Left lung (tissue), 14 donors: ENCODE measurements at places on chromosomes 1 and 21. TPM values are rescaled to one million over a fixed set of nuclear protein-coding genes. Genes with fewer than 3 reads are reported as not detected.
A peak's percentile ranks its signal among the peaks of the same experiment; 100 is the strongest.

- no peak for DNase-seq
Observed at GRCh38 chr21:38952890-38953289, 147.2 kb downstream of the ETS2 start.

GRCh38 chr1:68231627-68232288 is 565 bp downstream of the WLS start:
- peak; percentile 77 for DNase-seq

- no peak for DNase-seq
Observed at GRCh38 chr1:219902951-219903350, 25.4 kb downstream of the SLC30A10 start.

- DNase-seq = no peak
Observed at GRCh38 chr21:42440187-42440792, 36.6 kb downstream of the UBASH3A start.

GRCh38 chr1:185996211-185996610 is 262.0 kb downstream of the HMCN1 start:
- no peak for DNase-seq

- no peak for DNase-seq
Observed at GRCh38 chr1:170580636-170581440, 48.9 kb downstream of the GORAB start.

DNA sequence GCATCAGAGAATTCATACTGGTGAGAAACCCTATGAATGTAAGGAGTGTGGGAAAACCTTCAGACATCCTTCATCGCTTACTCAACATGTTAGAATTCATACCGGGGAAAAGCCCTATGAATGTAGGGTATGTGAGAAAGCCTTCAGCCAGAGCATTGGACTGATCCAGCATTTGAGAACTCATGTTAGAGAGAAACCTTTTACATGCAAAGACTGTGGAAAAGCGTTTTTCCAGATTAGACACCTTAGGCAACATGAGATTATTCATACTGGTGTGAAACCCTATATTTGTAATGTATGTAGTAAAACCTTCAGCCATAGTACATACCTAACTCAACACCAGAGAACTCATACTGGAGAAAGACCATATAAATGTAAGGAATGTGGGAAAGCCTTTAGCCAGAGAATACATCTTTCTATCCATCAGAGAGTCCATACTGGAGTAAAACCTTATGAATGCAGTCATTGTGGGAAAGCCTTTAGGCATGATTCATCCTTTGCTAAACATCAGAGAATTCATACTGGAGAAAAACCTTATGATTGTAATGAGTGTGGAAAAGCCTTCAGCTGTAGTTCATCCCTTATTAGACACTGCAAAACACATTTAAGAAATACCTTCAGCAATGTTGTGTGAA is 12.8 kb downstream of the ZFP69B start:
- DNase-seq = no peak

- no peak for DNase-seq
Observed at GRCh38 chr1:205286335-205286950, 35.1 kb downstream of the NUAK2 start.

GRCh38 chr1:9121496-9122409 is 7.1 kb downstream of the GPR157 start:
- no peak for DNase-seq

DNA sequence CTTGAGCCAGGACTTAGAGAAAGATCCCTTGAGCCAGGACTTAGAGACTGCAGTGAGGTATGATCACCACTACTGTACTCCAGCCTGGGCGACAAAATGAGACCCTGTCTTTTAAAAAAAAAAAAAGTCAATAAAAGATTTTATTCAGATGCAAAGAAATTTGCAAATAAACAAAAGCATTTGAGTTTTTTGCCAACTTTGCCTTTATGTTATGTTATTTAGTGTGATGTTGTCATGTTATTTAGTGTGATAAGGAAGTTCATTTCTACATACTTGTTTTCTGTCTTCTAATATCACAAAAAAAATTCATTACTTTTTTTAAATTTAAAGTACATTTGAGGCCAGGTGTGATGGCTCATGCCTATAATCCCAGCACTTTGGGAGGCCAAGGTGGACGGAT is 9.0 kb downstream of the RAD54L start:
- DNase-seq = no peak

GRCh38 chr1:192151176-192151575 is 7.1 kb upstream of the RGS18 start:
- no peak for DNase-seq

DNA sequence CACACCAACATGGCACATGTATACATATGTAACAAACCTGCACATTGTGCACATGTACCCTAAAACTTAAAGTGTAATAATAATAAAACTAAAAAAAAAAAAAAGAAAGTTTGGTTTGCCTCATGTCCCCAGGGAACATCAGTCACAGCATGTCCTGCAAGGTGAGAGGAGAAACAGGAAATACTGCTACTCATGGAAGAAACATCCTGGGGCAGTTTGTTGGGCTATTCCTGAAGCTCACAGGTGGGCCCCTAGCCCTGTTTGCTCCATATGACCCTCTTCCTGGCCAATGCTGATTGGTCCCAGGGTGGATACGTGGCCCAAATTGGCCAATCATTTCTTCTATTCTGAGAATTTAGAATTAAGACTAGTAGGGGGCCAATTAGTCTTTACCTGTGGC is 103.4 kb upstream of the ADAR start:
- DNase-seq = no peak

GRCh38 chr21:29360799-29361765 is 62.4 kb downstream of the BACH1 start:
- no peak for DNase-seq

- DNase-seq = no peak
Observed at GRCh38 chr1:53731043-53731600, 7.8 kb downstream of the GLIS1 start.

- DNase-seq = no peak
Observed at GRCh38 chr1:43143441-43143888, 28.6 kb downstream of the EBNA1BP2 start.

DNA sequence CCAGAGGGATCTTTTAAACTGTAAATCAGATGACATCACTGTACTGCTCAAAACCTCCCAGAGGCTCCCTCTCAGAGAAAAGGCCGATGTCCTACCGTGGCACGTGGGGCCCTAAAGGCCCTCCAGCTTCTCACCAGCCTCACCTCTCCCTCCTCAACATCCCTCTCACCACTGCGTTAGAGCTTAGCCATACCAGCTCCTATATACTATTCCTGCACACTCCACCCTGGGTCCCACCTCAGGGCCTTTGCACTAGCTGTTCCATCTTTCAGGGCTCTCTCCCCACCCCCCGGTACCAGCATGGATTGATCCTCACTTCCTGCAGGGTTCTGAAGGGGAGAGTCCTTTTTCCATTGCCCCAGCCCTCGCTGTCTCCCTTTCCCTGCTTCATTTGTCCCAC is 111.8 kb downstream of the KAZN start:
- DNase-seq = no peak

DNA sequence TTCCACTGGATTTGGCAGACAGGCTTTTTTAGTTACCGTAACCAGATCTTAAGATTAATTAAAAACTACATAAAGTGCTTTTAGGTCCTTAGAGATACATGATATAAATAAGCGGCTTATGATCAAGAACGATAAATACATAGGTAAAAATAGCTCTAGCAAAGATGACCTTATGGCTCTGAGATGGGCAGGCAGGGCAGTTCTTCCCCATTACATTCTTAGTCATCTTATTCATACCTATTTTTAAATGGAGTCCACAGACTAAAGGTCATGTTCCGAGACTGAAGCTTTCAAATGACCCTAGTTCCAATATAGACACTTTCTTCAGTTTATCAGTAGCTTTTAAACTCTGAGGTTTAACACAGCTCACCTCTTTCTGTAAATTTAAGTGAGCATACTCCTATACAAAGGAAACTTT is 4.3 kb downstream of the MCL1 start:
- no peak for DNase-seq

The FAM72C gene
- total RNA-seq = 0.18 TPM

The PTGER3 gene
- 1.6 TPM for total RNA-seq

The CCDC30 gene
- 6.8 TPM for total RNA-seq

The YTHDF2 gene
- 67.5 TPM for total RNA-seq

The PIK3C2B gene
- total RNA-seq = 42.6 TPM

The LRRC53 gene
- total RNA-seq = not detected

The FAM177B gene
- total RNA-seq = not detected

The ESPN gene
- 1.2 TPM for total RNA-seq

The KRTAP11-1 gene
- not detected for total RNA-seq

The ITPKB gene
- total RNA-seq = 25.0 TPM

The GJA8 gene
- total RNA-seq = not detected

The SERPINC1 gene
- 0.29 TPM for total RNA-seq

The OR2AJ1 gene
- not detected for total RNA-seq

The LMX1A gene
- total RNA-seq = not detected

The OXCT2 gene
- 0.55 TPM for total RNA-seq

The PLPPR4 gene
- total RNA-seq = 2.5 TPM

The PLA2G2A gene
- total RNA-seq = 41.5 TPM
